Cerebellar nuclear complex (tissue), 1 donor: ENCODE measurements at places on chromosomes 3 and 15.

GRCh38 chr3:189488241-189488767 lies 142.9 kb upstream of the TP63 start:
- DNase-seq = no peak

DNA sequence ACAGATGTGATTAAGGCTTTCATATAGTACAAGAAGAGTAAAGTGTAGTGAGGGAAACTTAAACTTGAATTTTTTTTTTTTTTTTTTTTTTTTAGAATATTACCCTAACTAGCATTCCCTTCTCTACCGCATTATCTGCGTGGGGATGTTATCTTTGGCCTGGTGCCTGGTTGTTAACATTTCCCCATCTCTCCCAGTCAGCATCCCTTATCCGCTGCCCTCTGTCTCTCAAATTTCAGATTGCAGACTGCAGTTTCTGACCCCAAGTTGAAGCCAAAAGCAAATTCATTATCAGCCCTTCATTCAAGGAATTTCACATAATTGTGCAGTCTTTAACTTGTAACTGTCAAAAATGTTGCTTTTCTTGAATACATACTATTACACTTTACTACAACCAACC lies 353.0 kb downstream of the PLOD2 start:
- no peak for DNase-seq

GRCh38 chr3:180354214-180354613 lies 247.7 kb upstream of the TTC14 start:
- no peak for DNase-seq

DNA sequence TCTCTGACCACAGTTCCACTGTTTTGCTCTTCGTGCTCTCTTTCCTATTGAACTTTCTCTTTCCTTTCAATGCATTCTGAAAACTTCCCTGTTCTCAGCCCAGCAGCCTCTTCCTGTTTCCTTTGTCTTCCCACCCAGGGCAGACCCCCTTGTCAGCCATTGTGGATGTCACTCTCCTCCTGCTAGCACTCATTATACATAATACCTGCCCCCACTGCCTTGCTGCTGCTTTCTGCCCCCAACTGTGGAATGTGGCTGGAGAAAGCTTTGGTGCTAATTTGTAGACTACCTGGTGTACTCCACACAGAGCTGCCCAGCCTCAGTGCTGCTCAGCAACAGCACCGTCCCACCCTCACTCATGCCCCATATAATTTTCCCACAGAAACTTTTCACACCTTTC lies 80.2 kb downstream of the CHCHD6 start:
- DNase-seq = no peak

- DNase-seq = no peak
These were observed 48.7 kb downstream of the PRICKLE2 start for GRCh38 chr3:64176461-64176996.

DNA sequence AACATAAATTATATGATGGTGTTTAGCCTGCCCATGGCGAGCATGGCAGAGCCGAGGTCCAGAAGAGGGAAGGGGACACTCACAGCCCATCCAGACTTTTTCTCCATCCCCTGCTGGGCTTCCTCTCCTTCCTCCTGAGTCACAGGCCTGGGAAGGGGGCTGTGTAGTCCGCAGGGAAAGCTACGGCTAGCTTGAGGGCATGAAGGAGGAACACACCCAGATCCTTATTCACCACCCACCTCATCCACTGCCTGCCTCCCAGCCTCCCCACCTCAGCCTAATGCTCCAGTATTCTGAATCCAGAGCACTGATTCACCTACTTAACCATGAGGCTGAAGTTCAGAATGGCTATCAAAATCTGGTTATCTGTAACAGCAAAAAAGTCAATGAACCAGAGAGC lies 97.8 kb downstream of the OXNAD1 start:
- DNase-seq = no peak
